ENCODE measurements at places on chromosomes 3 and 15.

DNA sequence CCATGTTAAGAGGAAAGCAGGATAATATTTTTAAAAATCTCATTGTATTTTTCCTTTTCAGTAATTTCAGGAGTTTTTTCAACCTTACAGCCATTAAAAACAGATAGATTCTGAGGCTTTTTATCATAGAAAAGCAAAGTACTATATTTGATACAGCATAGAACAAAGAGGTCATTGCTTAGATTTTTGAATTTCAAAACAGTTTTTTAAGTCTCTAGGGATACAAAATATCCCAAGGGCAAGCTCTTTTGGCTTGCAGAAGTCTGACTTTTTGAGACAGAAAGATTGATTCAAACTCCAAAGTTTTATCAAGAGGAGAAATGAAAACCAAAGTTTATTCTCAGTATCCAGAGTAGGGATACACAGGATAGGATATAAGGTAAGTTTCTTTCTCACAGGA is 49.3 kb upstream of the LEKR1 start:
- DNase-seq, result no peak

- DNase-seq, result no peak
These were observed 8.5 kb downstream of the VEPH1 start for GRCh38 chr3:157494581-157495281.

- no peak for DNase-seq
These were observed 159.8 kb upstream of the LMCD1 start for GRCh38 chr3:8341821-8342247.

DNA sequence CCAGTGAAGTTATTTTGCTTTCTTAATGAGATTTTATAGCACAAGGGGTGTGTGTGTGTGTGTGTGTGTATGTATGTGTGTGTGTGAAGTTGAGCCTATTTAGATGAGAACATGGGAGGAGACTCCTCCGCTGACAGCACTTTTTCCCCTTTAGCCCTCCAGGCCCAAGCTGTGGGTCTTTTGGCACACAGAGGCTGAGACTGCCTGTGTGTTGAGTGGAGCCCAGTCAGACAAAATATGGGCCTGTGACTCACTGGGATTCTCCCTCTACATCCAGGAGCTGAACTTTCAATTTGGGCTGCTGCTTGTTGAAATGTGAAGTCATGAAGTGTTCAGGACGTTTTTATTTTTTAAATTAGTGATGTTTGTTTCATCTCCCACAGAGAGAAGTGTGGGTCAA is 108.0 kb downstream of the MFSD1 start:
- DNase-seq, result no peak

GRCh38 chr3:150317469-150317868 is 90.6 kb upstream of the TSC22D2 start:
- no peak for DNase-seq

- no peak for DNase-seq
These were observed 176.0 kb downstream of the RBMS3 start for GRCh38 chr3:29456901-29457300.

DNA sequence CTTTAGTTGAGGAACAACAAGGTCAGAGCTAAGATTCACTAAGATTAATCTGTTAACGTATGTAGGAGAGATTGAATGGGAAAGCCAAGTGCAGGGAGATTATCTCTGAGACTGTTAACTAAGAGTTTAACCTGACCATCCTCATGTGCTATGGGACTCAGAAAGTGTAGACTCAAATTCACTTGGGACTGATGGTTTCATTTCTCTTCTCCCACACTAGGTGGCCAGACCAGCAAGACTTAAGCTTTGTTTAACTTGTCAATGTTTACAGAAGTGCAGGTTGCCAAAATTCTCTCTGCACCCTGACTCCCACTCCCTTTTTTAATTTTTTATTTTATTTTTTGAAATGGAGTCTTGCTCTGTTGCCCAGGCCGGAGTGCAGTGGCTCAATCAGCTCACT is 6.3 kb upstream of the HEXA start:
- no peak for DNase-seq
